Activated CD4-positive, alpha-beta T cell treated with anti-CD3 and anti-CD28 coated beads, Interleukin-2, amount 10 ng/mL, durations not matched to agents 24 days and 14 days (primary cell): ENCODE measurements at places on chromosomes 13 and 19. TPM values are rescaled to one million over a fixed set of nuclear protein-coding genes. Genes with fewer than 3 reads are reported as not detected.

CNFN gene
- not detected in 2 replicates for total RNA-seq

GRCh38 chr19:19627621-19628500, at the start of gene LPAR2:
TSS of gene LPAR2 (minus strand) at chr19:19628220. CDS start at chr19:19627275, 945 bp downstream.
- DNase-seq: peak; percentile 91

- peak; percentile 95 for DNase-seq
These were observed at the start of gene PDE4A for GRCh38 chr19:10420444-10421239. TSS of gene PDE4A (plus strand) at chr19:10420538. CDS start at chr19:10420765, 227 bp downstream.

TEAD2 gene
- not detected in 2 replicates for total RNA-seq

- DNase-seq: no peak
These were observed 66.1 kb upstream of the FRY start for GRCh38 chr13:31965361-31966066.

DNA sequence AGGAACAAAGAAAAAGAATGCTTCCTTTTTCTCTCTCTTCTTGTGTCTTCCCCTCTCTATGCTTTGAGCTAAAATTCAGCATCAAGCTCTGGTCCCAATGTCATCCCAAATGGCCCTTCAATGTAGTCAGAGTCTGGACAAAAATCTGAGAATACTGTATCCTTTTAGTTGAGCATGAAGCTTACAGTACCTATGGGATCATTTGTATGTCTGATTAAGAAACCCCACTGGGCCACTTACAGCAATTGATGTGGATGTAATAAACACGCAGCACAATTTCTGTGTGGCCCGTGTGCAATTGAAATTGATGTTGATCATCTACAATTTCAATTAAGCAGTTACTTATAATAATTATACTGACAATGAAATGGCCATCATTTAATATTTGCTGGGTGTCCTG, 188.9 kb upstream of the RNF113B start:
- no peak for DNase-seq

GRCh38 chr19:48556825-48557224, 4.9 kb downstream of the SULT2B1 start:
- DNase-seq: no peak

DNA sequence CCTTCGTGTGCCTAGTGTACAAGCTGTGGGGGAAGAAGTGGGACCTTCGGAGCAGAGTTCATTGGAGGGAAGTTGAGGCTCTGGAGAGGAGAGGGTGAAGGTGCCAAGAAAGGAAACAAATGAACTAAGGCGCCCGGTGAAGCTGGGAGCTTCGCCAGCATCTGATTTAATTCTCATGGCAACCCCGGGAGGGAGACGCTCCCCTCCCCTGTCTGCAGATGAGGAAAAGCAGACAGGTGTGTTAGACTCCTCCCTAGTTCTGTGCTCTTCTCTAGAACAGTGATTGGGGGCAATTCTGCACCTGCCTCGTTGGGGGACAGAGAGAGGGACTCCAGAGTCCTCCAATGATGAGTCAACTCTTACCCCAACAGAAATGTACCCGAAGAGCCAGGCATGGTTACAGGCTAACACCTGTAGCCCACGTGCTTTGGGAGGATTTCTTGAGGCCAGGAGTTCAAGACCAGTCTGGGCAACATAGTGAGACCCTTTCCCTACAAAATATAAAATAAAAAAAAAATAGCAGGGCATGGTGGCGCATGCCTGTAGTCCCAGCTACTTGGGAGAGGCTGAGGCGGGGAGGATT, 4.2 kb downstream of the SSC5D start:
- DNase-seq: no peak

VSIG10L gene
- 7.1 and 7.2 TPM in 2 replicates for total RNA-seq

TNFSF9 gene
- total RNA-seq: 6.1 and 6.4 TPM in 2 replicates

DNA sequence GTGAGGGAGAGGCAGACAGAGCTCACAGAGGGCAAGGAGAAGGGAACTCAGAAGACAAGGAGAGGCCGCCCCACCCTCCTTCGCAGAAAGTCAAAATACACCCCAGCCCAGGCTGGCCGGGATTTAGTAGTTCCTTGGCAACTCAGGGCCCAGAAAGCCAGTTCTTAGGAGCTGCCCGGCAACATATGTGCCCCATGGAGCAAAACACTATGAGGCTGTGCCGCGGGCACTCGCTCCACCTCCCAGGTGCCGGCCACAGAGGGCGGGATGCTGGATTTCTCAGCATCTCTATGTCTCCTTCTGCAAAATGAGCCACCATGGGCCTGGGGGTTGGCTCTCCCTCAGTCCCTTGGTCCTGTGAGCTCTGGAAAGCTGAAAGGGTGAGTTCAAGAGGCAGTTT, 93.8 kb upstream of the CACNA1A start:
- no peak for DNase-seq

DNA sequence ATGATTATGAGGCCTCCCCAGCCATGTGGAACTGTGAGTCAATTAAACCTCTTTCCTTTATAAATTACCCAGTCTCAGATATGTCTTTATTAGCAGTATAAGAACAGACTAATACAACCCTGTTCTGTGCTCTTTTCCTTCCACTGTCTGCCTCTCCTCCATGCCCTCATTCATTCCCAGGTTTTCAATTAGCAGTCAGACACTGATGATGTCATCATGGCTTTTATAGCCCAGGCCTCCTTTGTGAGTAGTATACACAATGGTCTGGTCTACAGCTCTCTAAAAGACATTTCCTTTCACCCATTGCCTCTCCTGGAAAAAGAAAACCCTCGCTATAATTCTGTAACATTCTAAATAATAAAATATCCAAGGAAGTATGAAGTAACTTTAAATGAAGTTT, 25.5 kb downstream of the FGF14 start:
- DNase-seq: no peak

TMC4 gene
- 0.54 and 1.1 TPM in 2 replicates for total RNA-seq

FXYD5 gene
- total RNA-seq: 273 and 286 TPM in 2 replicates

CABP5 gene
- total RNA-seq: not detected in 2 replicates

CADM4 gene
- total RNA-seq: 0.28 and 0.44 TPM in 2 replicates

GRCh38 chr19:12715102-12715501, 8.6 kb downstream of the TNPO2 start:
- DNase-seq: no peak

ZSCAN18 gene
- 4.8 and 5.3 TPM in 2 replicates for total RNA-seq

GRCh38 chr13:22903301-22903700, 277.5 kb upstream of the SGCG start:
- DNase-seq: no peak

TUBA3C gene
- not detected in 2 replicates for total RNA-seq

DACH1 gene
- not detected in 2 replicates for total RNA-seq

ACER1 gene
- total RNA-seq: 0.28 TPM in 1 of 2 replicates, not detected in the other

DNA sequence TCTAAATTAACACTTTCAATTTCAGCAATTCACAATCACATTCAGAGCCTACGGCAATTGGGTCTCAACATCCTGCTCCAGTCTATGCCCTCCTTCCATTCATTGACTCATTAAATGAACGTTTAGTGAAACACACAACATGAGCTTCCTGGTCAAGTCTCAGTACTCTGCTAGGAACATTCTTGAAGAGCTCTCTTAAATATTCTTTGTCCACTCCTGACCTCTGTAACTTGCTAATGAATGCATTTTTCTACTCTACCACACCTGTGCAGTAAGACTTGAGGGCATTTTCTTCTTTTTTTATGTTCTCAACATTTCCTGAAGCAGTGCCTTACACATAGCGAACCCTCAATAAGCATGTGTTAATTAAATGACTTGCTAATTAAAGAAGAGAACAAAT, 168.6 kb downstream of the OXGR1 start:
- DNase-seq: no peak

SETDB2 gene
- total RNA-seq: 13.4 and 14.5 TPM in 2 replicates

GRCh38 chr19:3142781-3143337, 7.0 kb downstream of the GNA15 start:
- DNase-seq: no peak

TTC9B gene
- not detected in 2 replicates for total RNA-seq

SYNE4 gene
- total RNA-seq: 2.2 and 2.9 TPM in 2 replicates

C1QTNF9B gene
- total RNA-seq: not detected in 2 replicates
